ENCODE measurements at places on chromosomes 3 and 15.

DNA sequence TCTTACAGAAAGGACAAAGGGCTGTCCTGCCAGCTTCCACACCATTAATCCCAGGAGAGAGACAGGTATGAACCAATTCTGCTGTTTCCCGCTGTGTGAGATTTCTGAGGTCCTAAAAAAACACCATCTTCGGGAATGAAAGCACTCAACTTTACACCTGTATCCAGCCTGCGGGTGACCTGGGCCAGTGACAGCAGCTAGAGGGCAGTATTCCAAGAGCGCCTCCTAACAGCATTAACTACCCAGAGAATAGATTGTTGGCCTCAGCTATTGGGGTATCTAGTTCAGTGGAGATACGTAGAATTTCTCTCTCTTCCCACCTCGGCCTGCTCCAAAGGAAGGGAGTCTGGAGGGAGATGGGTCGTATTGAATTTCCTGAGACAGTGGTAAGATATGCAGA lies 55.1 kb downstream of the WDR76 start:
- DNase-seq: peak; percentile 1

- no peak for DNase-seq
Measured at GRCh38 chr3:30548600-30548999, 57.8 kb upstream of the TGFBR2 start.

DNA sequence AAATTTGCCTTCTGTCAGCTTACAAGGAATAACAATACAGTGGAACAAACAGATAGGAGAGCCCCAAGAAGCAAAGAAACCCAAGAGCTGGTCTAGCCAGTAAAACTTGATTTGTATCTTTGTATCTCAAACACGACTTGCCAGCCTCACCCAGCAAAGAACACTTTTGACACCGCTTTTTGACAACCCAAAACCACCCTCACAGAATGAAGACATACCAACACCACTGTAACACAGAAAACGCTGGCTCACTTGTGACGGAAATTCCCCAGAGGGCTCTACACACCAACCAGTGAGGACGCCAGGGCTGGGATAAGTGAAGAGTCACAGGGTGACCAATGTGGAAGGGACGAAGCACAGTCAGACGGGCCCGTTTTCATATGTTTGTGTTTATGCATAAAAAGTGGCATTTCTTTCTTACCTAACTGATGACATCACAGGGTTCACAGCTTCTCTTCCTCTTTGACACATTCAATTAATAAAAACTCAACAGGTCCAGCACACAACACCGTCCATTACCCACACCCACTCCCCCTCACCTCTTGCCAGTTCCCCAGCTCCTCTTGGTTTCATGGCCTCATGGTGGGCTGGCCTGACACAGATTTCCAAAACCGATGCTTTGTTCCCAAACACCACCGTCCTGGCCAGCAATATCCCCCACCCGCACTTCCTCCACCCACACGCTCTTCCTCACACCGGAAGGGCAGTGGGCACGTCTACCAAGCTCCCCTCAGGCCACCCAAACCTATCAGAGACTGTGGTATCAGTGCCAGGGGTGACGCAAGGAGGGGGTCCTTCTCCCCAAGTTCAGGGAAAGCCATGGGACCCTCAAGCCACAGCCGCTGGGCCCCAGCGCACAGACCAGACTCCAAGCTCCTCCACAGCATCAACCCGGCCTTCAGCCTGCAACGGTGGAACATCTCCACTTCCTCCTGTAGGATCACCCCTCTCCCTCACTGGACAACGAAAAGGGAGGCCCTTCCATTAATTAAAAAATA lies 94.2 kb downstream of the ADAMTS17 start:
- peak; percentile 31 for DNase-seq

DNA sequence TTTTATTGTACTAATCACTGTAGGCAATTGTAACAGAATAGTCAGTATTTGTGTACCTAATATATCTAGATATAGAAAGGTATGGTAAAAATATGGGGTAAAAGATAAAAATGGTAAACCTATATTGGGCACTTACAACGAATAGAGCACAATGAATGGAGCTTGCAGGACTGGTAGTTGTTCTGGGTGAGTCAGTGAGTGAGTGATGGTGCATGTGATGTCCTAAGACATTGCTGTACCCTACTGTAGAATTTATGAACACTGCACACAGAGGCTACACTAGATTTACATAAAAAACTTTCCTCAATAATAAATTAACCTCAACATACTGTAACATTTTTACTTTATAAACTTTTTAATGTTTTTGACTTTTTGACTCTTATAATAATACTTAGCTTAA lies 274.3 kb upstream of the PPP2R3A start:
- no peak for DNase-seq

GRCh38 chr3:169494982-169495381 lies 168.5 kb downstream of the MECOM start:
- DNase-seq: no peak

DNA sequence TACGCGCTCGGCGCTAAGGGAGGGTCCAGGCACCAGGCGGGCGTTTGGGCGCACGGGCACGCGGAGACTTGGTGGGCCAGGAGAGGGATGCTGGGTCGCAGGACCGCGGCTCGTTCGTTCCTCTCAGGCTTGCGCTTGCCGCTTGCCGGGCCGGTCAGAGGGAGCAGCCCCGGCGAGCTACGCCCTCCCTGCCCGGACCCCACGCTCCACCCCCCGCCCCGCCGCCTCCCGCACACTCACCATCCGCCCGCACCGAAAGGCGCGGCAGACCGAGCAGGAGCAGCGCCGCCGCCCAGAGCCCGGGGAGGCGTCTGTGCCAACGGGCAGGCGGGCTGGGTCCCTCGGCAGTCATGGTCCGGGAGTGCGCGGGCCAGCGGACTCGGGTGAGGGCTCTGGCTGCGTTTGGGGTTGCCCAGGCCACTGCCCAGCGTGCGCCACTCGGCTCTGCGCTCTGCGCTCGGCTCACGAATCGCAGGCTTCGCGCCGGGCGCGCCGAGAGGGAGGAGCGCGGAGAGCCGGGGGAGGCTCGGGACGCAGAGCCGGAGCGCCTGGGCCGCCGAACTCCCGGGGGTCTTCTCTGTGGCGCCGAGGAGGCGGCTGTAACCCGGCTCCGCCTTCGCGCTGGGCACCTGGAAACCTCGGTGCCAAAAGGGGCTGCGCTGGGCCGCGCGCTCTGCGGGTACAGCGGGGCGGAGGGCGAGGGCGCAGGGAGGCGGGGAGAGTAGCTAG lies at the start of gene SUSD5:
TSS of gene SUSD5 (minus strand) at position 365 of the 729 bp plus-strand sequence. CDS start at position 352, 13 bp downstream.
- DNase-seq: no peak

DNA sequence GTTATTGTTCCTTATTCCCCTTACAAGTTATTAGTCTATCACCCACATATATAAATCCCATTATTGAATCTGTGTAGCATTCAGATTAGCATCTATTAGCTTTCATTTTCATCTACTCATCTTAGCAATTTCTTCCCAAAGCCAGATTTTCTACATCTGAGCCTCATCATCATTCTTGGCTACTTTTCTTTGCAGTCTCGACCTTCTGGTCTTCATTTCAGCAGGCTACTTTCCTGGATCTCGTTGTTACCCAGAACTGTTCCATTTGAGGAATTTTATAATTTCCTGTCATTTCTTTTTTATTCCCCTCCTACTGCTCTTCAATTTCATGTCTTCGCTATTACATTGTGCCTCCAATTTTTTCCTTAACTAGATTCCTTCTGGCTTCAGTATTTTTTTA lies 51.8 kb downstream of the SPRED1 start:
- no peak for DNase-seq

DNA sequence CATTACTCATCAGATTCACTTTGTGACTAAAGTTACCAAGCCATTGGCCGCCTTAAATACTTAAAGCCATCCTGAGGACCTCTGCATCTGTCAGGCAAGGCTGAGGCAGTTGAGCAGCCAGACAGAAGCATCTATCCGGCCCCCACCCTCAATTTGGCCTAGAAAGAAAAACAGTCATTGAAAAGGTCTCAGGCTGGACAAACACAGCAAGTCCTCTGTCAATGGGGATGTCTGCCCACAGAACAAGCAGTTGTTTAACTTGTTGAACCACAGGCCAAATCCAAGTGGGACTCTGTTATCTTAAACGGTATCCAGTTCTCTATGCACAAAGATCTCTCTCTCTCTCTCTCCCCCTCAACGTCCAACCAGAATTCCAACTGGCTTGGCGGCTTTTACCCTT lies 2.8 kb downstream of the ZIC4 start:
- DNase-seq: no peak

- DNase-seq: peak; percentile 81
Measured at GRCh38 chr3:123289391-123290106, 87.8 kb downstream of the SEC22A start.

DNA sequence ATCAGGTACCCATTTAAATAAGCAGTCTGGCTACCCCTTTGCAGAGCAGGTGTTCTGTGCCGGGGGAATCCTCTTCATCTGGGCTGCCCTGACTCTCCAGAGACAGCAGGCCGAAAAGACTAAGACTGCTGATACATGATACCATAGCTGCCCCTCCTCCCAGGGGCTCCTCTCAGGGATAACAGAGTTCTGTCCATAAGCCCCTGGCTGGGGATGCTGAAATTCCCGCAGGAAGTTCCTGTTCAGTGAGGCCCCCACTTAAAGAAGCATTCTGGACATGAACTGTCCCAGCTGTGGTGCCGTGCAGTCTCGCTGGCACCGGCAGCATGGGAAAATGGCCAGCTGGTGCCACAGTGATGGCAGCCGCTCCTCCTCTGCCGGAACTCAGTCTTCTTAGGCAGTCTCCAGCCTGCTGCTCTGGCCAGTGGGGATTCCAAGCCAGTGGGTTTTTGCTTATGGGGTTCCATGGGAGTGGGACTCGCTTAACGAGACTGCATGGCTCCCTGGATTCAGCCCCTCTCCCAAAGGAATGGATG lies 1026.2 kb downstream of the NAALADL2 start:
- DNase-seq: no peak

DNA sequence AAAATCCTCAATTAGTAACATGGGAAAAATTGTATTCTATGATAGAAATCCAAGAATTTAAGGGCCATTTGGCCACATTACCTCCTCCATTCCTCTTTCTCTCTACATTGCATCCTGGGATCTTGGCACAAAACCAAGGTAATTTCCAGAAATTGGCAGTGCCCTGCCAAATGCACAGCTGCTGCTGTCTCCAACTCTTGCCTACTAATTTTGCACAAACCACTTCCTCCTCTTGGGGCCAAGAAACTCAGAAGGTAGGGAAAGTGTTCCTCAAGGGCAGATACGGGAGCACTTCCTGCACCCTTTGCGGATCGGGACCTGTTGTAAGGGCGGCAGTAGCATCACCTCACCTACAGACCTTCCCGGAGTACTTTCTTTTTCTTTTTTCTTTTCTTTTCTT lies 57.8 kb downstream of the MAP3K13 start:
- no peak for DNase-seq

- no peak for DNase-seq
Measured at GRCh38 chr3:183247011-183247589, 6.0 kb upstream of the B3GNT5 start.

DNA sequence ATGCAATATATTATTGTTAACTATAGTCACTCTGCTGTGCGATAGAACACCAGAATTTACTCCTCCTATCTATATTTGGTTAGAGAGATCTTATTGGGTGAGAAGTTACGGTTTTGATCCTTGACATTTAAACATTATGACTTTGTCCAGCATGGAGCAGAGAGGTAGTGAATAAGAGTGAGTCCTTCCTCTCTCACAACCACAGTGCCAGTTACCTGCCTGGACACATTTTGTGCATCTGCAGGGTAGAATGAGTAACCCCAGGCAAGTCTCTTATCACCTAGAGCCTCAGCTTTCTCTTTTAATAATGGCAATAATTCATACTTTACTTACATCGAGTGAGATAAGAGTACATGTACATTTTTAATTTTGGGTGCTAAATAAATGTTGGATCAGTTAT lies 24.1 kb downstream of the KAT2B start:
- no peak for DNase-seq

DNA sequence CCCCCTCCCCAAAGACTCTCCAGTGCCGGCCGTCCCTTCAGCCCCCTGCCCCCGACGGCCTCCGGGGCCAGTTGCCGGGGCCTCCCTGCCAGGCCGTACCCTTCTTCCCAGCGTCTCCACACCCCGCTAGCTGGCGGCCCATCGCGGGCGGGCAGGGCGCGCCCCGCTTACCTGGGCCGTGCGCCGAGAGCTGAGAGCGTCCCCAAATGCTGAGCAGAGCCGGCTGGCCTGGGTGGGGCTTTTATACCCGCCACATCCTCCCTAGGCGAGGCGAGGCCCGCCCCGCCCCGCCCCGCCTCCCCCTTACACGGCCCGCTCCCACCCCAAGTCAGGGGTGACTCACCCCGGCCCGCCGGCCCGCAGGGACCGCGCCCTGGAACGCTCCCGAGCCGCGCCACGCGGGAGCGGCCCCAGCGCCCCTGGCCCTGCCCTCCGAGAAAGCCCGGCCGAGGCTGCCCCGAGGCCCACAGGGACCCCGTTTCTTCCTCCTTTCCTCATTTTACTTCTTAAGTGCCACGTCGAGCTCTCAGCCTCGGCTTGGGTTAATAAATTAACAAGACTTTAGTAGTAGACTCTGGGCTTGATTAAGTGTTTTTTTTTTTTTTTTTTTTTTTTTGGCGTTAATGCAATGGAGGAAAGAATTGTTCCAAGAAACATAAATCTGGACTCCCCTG lies at the start of gene ANXA2:
TSS of gene ANXA2 (minus strand) at position 215 of the 674 bp plus-strand sequence. CDS start 11,911 bp downstream, outside the sequence.
- peak; percentile 86 for DNase-seq

GRCh38 chr3:55406696-55407425 lies 80.2 kb downstream of the WNT5A start:
- no peak for DNase-seq

DNA sequence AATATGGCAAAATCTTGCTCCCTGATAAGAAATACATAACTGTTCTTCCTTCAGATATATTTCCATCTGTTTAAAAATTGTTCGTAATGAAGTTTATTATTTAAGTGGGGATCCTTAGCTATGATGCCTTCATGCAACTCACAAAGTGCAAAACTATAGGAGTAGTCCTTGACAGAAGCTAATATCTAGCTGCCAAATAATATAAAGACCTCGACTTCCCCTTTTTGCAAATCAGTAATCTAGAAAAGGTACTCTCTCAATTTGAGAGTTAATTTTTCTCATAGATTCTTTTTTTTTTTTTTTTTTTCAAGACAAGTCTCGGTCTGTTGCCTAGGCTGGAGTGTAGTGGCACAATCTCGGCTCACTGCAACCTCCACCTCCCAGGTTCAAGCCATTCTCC lies 23.0 kb downstream of the SLTM start:
- no peak for DNase-seq

GRCh38 chr3:24156466-24156865 lies 211.4 kb downstream of the NR1D2 start:
- DNase-seq: no peak
